ENCODE measurements at places on chromosomes 5 and 9. TPM values are rescaled to one million over a fixed set of nuclear protein-coding genes. Genes with fewer than 3 reads are reported as not detected.

Gene GNA14
- total RNA-seq = not detected

Gene FCN2
- total RNA-seq = not detected

Gene IFNA13
- not detected for total RNA-seq

Gene CDKN2A
- 1.6 TPM for total RNA-seq

Gene ZNF483
- total RNA-seq = 0.26 TPM

Gene NUDT12
- 11.6 TPM for total RNA-seq

Gene MLANA
- total RNA-seq = not detected

Gene PROB1
- 0.51 TPM for total RNA-seq

Gene C5orf46
- total RNA-seq = not detected

Gene FANCG
- 7.6 TPM for total RNA-seq

Gene F2RL2
- total RNA-seq = not detected

Gene SLC46A2
- total RNA-seq = not detected

Gene PCDHGA6
- total RNA-seq = under 0.01 TPM

Gene CSF2
- not detected for total RNA-seq

Gene C7
- total RNA-seq = not detected

Gene FIBCD1
- total RNA-seq = 0.51 TPM

Gene GABRA1
- total RNA-seq = not detected

Gene FBP2
- total RNA-seq = not detected

Gene FAM169A
- total RNA-seq = 21.5 TPM

Gene NUTM2G
- total RNA-seq = not detected

Gene FOXD4L4
- under 0.01 TPM for total RNA-seq

Gene BAAT
- 0.26 TPM for total RNA-seq

Data from bronchial epithelial cell (primary cell).